ENCODE measurements at places on chromosomes 12 and 14.

- no peak for DNase-seq
These were observed 123.8 kb downstream of the GRIP1 start for GRCh38 chr12:66555113-66555512.

DNA sequence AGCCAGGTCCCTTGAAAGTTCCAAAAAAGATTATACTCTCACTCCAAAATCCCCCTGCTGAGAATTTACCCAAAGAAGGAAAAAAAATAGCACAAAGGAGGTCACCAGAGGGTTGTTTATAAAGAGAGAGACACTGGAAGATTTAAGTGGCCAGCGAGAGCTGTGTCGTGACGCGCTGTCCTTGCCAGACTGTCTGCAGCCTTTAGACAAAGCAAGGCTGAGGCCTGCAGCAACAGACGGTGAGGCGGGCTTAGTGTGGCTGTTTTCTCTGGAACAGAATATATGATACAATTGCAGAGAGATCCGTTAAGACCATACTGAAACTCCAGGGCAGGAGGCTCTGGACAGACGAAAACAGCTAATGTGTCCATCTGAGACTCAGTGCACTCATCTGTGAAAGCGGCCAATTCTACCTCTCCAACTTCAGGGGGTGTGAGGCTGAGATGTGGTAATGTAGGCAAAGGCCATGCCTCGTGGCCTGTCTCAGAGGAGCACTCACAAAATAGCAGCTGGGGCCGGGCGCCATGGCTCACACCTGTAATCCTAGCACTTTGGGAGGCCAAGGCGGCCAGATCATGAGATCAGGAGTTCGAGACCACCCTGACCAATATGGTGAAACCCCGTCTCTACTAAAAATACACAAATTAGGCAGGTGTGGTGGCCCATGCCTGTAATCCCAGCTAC lies 36.2 kb downstream of the ANAPC7 start:
- no peak for DNase-seq

- DNase-seq = no peak
These were observed 21.3 kb downstream of the GPR68 start for GRCh38 chr14:91223028-91223783.

DNA sequence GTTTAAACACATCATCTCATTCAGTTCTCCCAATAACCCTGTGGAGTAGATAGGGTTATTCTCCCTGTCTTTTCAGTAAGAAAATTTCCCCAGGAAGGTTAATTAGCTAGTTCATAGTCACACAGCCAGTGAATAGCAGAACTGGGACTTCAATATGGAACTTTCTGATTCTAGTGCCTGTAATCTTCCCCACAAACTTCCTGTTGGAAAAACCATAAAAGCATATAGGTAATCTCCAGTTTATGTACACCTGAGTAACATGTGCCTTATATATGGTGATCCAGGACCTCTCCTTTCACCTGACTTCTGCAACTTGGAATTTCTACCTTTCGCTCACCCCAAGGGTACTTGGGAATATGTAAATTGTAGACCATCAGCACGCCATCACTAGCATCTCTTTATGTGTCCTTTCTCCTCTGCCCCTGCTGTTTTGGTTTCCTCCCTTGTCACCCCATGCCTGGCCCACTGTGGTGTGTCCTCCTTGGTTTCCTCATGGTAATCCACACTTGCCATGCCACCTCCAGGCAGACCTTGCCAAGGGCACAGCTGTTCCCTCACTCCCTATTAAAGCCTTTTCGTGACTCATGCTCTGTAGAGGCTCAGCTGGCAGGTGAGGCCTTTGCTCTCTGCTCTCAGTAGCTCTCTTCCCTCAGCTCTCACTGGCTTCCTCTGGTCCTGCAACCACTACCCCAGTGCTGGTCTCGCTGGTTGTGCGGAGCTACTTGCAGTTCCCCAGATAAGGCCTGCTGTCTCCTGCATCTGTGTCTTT lies 16.7 kb downstream of the TBC1D30 start:
- no peak for DNase-seq

GRCh38 chr12:128619263-128619662 lies 204.5 kb downstream of the SLC15A4 start:
- DNase-seq = no peak

GRCh38 chr12:106039242-106039641 lies 99.5 kb downstream of the NUAK1 start:
- no peak for DNase-seq

GRCh38 chr12:41213107-41213506 lies 25.0 kb downstream of the PDZRN4 start:
- DNase-seq = no peak

- DNase-seq = no peak
These were observed 267 bp downstream of the CFAP251 start for GRCh38 chr12:121918679-121919038.

GRCh38 chr12:106522708-106523107 lies 60.1 kb upstream of the RFX4 start:
- DNase-seq = no peak

DNA sequence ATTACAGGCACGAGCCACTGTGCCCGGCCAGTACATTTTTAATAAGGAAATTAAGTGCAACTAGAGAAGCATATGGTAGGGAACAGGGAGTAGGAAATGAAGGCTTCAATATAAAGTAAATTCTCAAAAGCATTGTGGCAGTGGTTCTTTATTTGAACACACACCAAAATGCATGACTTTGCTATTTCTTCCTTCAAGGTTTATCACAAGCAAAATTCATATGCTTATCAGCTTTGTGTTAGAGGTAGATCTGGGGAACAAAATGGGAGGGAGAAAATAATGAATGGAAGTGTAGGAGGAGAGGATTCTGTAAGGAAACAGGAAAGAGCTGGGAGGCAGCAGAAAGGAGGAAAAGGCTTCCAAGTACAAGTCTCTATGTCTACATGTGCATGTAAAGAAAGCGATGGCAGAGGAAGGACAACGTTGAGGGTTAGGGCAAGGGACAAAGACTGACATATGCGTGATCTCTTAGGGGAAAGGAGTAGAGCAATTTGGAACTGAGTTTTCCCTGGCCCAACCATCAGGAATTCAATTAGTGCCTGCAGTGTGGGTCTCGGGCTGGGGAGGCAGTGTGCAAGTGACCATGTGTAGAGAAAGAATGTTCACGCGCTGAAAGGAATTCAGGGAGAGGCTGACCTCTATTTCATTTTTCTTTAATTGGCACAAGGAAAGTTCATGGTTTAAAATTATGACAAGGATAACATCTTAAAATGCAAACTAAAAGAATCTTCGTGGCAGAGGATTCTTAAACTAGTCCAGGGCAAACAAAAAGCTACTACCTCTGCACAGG lies 22.9 kb upstream of the RASSF8 start:
- DNase-seq = no peak

GRCh38 chr12:67449591-67450052 lies 180.5 kb downstream of the CAND1 start:
- no peak for DNase-seq

DNA sequence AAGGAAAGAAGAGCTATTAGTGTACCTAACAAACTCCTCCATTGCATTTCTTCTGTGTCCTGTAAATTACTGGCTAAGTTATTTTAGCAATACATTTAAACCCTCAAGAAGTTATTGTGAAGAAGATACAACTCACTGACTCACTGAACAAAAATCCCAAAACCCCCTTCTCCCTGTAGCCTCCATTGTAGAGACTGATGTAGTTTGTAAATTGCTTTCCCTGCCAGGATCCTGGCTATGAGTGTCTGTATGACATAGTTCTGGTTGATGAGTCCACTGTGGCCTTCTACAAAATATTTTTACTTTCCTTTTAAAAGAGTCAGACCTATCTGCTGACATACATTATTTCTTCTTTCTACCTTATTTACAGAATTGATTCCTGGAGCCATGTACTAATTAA lies 155.6 kb downstream of the SLC6A15 start:
- DNase-seq = no peak

DNA sequence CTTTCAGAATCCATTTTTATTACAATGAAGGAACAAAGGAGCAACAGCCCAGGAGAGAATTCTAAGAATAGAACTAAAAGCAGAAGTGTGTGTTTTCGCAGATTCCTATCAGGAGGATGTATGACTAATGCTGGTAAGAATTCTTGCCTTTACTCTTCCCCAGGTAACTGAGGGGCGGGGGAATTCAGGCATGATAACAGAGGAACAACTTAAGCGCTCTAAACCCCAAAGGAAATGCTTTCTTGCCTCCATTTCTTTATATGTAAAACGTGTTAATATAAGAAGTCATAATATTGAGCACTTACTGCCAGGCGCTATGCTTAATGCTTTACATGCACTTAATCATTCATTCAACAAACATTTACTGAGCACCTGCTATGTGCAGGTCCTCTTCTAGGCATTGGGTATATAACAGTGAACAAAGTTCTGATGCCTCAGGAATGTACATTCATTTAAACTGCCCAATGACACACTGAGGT lies 4.5 kb downstream of the HCAR1 start:
- DNase-seq = no peak

GRCh38 chr12:41983856-41984255 lies 160.8 kb downstream of the GXYLT1 start:
- no peak for DNase-seq

DNA sequence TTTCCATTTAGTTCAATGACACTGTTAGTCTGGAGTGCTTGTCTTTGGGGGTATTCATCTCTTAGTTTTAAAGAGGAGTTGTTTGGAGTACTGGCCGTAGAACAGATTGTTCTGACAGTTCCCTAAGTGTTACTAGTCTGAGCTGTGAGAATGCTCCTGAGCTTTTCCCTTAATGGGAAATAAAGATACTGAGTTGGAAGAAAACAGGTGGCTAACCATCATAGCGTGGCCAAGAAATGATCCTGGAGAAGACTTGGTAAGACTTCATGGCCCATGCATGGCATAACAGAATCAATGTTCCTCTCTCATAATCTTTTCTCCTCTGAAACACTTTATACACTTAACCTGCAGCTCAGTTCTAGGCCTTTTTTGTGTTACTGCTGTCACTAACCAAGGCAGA lies 6.2 kb downstream of the CALM1 start:
- no peak for DNase-seq

GRCh38 chr12:44720265-44720664 lies 155.8 kb downstream of the NELL2 start:
- no peak for DNase-seq
